Stimulated activated CD4-positive, alpha-beta T cell treated with anti-CD3 and anti-CD28 coated beads, Interleukin-1b, Interleukin-23, amount 100 ng/mL, for 1 hour (primary cell): ENCODE measurements at places on chromosomes 7 and 10.

DNA sequence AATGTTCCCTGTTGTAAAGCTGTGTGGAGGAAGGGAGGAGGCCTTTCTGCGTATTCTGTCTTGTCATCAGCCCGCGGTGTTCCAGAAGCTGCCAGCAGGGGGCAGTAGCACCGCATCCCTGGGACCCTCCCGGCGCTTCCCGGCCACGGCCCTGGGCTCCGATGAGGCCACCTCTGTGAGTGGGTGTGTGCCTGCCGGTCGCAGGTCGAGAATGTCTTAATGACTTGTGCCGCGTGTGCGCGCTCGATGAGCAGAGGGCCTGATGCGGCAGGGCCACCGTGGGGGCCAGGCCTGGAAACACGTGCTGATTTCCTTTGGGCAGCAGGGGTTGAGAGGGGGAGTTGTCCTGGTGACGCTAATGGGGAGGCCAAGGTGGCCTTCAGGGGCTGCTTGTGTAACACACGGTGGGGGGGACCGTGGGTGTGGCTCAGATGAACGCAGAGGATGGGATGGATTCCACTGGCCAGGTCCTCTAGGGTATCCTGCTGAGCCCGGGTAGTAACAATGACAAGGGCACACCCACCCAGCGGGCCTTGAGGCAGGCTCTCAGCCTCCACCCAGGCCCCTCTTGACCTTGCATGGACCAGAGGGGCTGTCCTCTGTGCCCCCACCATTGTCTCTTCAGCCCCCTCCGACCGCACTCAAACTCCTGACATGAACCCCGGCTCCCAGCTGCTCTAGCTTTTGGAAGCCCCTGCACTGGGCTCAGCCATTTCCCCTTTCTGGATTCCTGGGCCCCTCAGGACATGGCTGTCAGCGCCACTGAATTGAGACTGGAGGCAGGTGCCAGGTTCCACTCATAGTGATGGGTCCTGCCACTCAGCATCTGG lies 135.9 kb upstream of the PODXL start:
- DNase-seq: peak; percentile 16

DNA sequence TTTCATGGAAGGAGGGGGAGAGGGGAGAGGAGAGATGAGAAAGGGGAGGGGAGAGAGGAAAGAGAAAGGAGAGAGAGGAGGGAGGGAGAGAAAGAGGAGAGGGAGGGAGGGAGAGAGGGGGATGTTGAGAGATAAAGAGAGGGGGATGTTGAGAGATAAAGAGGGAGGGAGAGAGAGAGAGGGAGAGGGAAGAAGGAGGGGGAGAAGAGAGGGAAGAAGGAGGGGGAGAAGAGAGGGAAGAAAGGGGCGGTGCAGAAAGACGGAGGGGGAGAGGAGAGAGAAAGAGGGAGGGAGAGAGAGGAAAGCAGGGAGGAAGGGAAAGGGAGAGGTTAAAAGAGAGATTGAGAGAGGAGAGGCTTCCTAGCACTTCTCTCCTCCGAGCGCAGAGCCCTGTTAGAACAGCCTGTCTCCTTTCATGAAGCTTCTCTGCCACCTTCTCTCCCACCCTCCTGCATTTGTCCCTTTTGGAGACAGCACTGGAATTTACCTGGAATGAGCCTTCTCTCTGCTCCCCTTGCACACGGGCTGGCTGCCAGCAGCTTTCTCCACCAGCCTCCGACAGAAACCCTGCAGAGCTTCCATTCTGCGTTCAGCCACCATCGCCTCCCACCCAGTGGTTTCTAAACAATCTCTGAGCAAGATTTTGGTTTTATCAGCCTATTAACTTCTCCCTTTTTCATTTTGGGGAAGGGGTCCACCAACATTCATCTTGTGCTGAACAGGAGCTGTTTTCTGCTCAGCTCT lies 74.0 kb upstream of the CARD11 start:
- DNase-seq: no peak

DNA sequence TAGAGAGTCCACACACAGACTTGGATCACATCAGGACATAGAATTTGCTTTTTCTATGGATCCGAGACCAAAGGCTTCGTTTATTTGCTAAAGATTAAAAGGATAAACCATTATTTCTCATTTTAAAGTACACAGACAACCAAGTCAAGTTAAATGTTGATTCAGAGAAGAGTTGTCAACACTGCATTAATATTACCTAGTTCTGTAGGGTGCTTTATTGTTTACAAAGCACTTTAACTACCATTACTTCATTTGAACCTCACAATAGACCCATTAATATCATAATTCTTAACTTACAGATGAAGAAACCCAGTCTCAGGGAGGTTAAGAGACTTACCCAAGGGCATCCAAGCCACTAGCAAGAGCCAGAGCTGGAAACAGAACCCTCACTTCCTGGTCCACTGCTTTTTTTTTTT lies 43.2 kb upstream of the GSAP start:
- DNase-seq: no peak

DNA sequence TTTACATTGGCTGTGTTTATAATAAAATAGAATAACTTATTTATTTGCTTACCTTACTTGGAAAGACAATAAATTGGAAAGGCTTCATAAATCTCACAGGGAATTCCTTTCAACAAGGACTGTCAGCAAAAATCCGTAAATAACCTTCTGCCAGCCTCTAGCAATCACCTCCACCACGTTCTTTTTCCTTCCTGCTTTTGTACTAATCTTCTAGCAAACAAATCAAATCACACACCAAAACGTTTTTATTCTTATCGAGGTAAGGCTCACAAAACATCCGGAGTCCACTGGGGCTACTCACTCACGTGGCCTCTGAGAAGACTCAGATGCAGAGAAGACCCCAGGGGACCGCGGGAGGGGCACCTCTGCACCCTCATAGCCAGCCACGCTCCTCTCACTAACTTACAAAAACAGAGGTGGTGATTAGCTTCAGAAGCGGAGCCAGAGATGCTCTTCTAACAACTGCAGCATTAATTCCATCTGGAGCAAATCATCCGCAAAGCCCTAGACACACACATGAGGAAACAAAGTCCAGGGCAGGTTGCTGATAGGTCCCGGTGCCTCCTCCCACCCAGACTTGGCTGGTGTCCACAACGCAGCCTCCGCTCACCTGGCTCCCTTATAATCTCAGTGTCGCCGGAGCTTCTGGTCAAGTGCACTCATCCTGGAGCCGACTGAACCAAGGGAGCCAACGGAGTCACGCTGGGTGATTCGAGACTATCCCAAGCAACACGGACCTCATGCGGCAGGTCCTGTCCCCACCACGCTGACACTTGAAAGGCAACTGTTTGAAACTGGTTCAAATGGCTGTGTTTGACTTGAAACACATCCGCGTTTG lies 22.5 kb downstream of the CTBP2 start:
- no peak for DNase-seq

GRCh38 chr7:12066004-12066403 lies 145.1 kb upstream of the TMEM106B start:
- DNase-seq: no peak

DNA sequence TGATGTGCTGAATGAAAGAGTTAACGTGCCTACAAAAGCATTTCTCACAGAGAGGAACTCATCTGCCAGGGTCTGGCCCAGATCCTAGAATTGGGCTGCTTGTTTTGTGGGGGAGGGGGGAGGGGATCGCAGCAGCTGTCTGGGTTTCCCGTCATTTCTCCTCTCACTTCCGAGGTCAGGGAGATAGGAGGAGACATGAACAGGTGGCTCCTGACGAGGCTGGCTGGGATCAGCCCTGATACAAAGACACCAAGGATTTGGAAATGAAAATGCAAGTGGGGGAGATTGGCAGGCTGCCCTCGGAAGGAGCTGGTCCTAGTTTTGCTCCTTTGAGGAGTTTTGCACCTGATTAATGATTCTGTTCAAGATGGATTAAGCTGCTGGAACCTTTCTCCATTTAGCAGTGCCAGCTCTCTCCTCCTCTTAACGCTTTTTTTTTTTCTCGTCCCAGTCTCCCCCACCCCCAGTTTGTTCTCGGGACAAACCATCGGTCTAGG lies 86.8 kb upstream of the KMT2C start:
- no peak for DNase-seq

DNA sequence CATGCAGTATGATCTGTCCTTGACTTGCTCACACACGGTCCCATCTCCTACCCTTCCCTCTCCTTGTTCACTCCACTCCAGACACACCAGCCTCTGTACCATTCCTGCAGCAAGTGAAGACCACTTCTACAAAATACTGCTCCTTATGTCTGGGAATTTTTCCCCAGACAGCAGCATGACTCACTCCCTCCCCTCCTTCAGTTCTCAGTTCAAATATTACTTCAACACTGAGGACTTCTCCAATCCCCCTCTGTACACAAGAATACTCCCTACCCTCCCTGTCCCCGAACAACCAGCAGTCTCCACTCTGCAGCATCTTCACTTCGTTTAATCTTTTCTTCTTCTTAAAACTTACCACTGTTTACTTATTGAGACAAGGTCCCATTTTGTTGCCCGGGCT lies 474.0 kb downstream of the GPAM start:
- no peak for DNase-seq

- no peak for DNase-seq
Observed at GRCh38 chr7:129993275-129993674, 40.5 kb upstream of the UBE2H start.

GRCh38 chr10:60572511-60573194 lies 183.0 kb upstream of the ANK3 start:
- DNase-seq: no peak

- DNase-seq: no peak
Observed at GRCh38 chr7:48255046-48255445, 83.8 kb downstream of the ABCA13 start.

DNA sequence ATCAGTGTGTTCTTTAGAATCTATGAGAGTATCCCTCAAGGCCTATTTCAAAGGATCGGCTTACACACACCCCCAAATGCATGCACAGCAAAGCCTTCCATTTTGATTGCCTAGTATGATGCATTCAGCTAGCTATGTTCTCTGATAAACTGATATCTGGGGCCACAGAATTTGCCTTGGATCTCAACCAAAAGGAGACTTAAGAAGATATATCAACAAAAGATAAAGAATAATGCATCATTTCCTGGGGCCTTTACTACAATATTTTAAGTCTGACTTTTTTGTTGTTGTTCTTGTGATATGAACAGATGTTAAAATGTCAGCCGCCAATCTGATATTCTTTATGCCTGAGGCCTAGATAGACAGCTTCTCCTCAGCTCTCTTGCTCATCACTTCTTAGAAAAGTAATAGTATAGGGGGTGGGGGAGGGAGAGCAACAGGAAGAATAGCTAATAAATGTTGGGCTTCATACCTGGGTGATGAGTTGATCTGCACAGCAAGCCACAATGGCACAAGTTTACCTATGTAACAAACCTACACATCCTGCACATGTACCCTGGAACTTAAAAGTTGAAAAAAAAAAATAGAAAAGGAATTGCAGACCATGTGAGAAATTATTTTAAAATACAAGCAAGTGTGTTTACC lies 792.9 kb upstream of the GHITM start:
- no peak for DNase-seq
